ENCODE measurements at places on chromosomes 7 and 10.

DNA sequence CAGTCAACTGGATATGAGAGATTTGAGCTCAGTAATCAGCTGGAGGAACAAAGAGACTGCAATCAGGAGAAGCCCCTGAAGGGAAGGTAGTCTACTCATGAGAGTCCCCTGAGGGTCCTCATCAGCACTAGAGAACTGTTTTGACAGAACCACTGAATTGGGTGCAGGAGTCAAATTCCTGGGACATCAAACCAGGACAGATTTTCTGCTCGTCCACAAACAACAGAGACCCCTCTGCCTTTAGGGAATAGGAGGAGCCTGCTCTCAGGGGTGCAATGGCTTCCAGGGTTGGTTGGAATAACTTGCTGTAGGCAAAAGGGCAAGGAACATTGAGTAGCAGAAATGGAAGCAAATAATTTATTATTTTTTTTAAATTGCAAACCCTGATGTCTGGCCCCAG lies 21.9 kb upstream of the NEUROD6 start:
- no peaks in the 10 kb centered on the region for H3K36me3 ChIP-seq
- no peak overlapping the region for H3K4me3 ChIP-seq
- H3K27ac ChIP-seq, result no peak overlapping the region

GRCh38 chr10:101624526-101625102 lies 36.5 kb downstream of the DPCD start:
- DNase-seq, result no peak
- H3K4me1 ChIP-seq, result peaks cover 30% of the 10 kb centered on the region
- H3K27ac ChIP-seq, result peak overlapping the region; percentile 47
- H3K4me3 ChIP-seq, result no peak overlapping the region
- peaks cover 36% of the 10 kb centered on the region for H3K36me3 ChIP-seq

- H3K27ac ChIP-seq, result no peak overlapping the region
- DNase-seq, result no peak
- peaks cover 5% of the 10 kb centered on the region for H3K4me1 ChIP-seq
- no peaks in the 10 kb centered on the region for H3K36me3 ChIP-seq
These were observed 25.8 kb upstream of the PLPP4 start for GRCh38 chr10:120431251-120431651.

DNA sequence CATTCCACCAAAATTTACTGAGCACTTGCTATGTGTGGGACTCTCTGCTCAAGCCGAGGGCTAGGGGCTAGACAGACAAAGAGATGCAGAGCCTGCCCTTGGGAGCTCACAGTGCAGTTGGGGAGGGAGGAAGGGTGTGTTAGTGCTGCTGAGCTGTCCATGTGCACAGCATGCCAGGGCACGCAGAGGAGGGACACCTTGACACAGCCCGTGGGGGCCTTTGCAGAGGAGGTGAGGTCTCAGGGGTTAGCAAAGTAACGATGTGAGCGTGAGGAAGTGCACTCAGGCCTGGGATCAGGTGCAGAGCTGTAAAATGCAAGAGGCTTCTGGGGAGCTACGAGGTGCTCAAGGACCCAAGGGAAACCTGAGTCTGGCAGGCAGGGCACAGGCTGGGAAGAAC lies 16.3 kb downstream of the PRKCQ start:
- no peaks in the 10 kb centered on the region for H3K27me3 ChIP-seq
- peak overlapping the region; percentile 96 for H3K27ac ChIP-seq

GRCh38 chr7:28498636-28499035 lies 86.3 kb downstream of the CREB5 start:
- H3K4me1 ChIP-seq, result no peaks in the 10 kb centered on the region
- H3K36me3 ChIP-seq, result no peaks in the 10 kb centered on the region
- no peak overlapping the region for H3K4me3 ChIP-seq
- DNase-seq, result no peak
- no peak overlapping the region for H3K27ac ChIP-seq
- peaks cover 15% of the 10 kb centered on the region for H3K27me3 ChIP-seq

DNA sequence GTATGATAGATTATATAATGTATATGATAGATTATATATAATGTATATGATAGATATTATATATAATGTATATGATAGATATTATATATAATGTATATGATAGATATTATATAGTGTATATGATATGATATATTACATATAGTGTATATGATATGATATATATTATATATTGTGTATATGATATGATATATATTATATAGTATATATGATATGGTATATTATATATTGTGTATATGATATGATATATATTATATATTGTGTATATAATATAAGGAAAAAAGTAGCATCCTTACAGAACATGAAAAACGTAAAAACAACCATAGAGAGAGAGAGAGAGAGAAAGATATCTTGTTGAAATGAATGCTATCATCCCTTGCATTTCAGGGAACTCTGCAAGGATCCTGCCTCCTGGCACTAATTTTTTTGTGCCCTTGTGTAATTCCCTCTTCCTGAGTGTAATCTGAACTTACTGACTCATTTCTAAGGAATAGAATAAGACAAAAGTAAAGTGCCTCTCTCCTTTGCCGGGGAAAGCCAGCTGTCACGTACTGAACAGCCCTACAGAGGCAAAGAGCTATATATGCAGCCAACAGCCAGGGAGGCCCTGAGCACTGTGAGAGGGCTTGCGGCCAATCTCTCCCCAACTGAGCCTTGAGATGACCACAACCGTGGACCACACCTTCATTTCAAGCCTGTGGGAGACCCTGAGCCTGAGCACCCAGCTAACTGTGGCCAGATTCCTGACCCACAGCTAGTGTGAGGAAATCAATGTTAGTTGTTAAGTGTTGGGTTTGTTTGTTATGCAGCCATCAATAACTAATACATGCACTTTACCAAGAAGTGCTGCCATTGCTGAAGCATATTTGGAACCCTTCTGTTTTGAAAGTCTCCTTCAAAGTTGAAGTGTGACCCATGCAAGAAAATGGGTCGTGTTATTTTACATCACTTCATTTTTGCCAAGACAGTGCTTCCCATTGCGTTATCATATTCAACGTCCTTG lies 61.1 kb upstream of the EZH2 start:
- no peak overlapping the region for H3K27ac ChIP-seq
- no peak for DNase-seq
- H3K4me1 ChIP-seq, result no peaks in the 10 kb centered on the region

- no peaks in the 10 kb centered on the region for H3K36me3 ChIP-seq
- H3K4me3 ChIP-seq, result no peak overlapping the region
- DNase-seq, result no peak
- no peaks in the 10 kb centered on the region for H3K4me1 ChIP-seq
These were observed 9.5 kb downstream of the SRRM3 start for GRCh38 chr7:76211216-76211615.

GRCh38 chr7:99642027-99642426 lies 25.3 kb downstream of the ZSCAN25 start:
- no peak overlapping the region for H3K4me3 ChIP-seq
- no peaks in the 10 kb centered on the region for H3K36me3 ChIP-seq
- H3K27me3 ChIP-seq, result no peaks in the 10 kb centered on the region
- peaks cover 11% of the 10 kb centered on the region for H3K4me1 ChIP-seq
- DNase-seq, result no peak

GRCh38 chr10:32065856-32066255 lies 9.6 kb upstream of the KIF5B start:
- H3K27ac ChIP-seq, result no peak overlapping the region
- no peaks in the 10 kb centered on the region for H3K36me3 ChIP-seq
- DNase-seq, result no peak

GRCh38 chr10:72460284-72460876 lies 105.7 kb upstream of the DNAJB12 start:
- H3K36me3 ChIP-seq, result peaks cover 9% of the 10 kb centered on the region
- no peak overlapping the region for H3K4me3 ChIP-seq
- H3K27me3 ChIP-seq, result no peaks in the 10 kb centered on the region
- no peak overlapping the region for H3K27ac ChIP-seq

DNA sequence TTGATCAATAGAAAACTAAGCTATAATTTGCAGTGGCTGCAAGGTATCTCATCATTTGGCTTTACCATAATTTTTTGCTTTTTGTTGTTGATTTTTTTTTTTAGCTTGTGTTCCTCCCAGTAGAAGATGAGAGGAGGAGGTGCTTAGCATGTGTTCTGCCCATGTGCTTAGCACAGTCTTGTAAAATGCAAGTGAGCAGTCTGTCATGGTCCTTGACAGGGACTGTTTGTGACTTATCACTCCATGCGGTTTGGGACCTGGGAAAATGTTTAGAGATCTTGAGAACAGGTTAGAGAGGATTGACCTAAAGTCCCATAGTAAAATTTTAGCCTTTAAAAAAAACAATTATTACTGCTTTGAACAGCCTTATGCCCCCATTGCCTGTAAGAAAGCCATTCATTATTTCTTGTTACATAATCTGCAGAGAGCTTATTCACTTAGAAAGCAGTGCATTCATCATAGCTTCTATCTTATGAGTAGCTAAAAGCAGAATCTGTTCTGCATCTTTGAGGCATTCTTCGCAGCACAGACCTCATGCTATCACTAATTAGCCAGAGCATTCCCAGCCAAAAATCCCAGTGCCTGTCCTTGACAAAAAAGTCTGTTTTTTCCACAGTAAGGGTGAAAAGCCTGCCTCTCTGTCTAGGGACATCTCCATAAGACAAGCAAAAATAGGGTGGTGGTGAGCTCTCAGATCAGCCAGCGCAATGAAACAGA lies 748.7 kb upstream of the GALNT17 start:
- no peak for DNase-seq
- H3K36me3 ChIP-seq, result no peaks in the 10 kb centered on the region
- H3K27ac ChIP-seq, result no peak overlapping the region
- H3K27me3 ChIP-seq, result peaks cover 12% of the 10 kb centered on the region
- H3K4me3 ChIP-seq, result no peak overlapping the region

GRCh38 chr7:128200376-128200775 lies 40.7 kb upstream of the LEP start:
- peak overlapping the region; percentile 31 for H3K4me3 ChIP-seq
- peaks cover 2% of the 10 kb centered on the region for H3K36me3 ChIP-seq
- no peak overlapping the region for H3K27ac ChIP-seq
- H3K4me1 ChIP-seq, result peaks cover 14% of the 10 kb centered on the region
- DNase-seq, result no peak

DNA sequence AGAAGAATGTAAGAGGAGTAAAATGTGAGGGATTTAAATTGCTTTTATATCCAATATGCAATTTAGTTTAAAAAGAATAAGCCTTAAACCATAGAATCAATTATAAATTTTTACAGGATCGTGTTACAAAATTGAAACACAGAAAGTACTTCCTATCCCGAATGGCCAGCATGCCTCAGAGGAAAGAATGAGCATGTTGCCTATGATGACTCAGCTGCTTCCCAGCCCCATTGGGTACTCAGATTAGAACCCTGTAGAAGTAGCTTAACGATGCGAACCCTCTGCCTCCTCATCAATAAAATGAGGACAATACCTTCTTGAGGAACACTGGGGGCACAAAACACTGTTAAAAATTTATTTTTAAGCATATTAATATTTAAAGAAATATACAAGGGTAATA lies 113.4 kb upstream of the CDK1 start:
- H3K4me1 ChIP-seq, result peaks cover 33% of the 10 kb centered on the region
- no peak for DNase-seq
- no peak overlapping the region for H3K27ac ChIP-seq
- H3K36me3 ChIP-seq, result no peaks in the 10 kb centered on the region
- H3K27me3 ChIP-seq, result no peaks in the 10 kb centered on the region

DNA sequence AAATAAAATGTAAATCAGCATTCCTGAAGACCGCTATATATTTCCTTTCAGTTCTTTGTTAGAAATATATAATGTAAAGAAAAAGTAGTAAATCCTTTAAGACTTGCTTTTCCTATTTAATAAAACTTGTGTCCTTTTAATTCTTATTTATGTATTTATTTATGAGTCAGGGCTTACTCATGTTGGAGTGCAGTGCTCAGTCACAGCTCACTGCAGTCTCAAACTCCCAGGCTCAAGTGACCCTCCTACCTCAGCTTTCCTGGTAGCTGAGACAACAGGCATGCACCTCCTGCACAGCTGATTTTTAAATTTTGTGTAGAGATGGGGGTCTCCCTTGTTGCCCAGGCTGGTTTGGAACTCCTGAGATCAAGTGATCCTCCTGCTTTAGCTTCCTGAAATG lies 724.5 kb downstream of the ANKRD7 start:
- H3K27me3 ChIP-seq, result no peaks in the 10 kb centered on the region
- H3K4me1 ChIP-seq, result no peaks in the 10 kb centered on the region
- H3K4me3 ChIP-seq, result no peak overlapping the region
- no peak for DNase-seq

GRCh38 chr7:2130096-2130375 lies 102.7 kb downstream of the MAD1L1 start:
- H3K27ac ChIP-seq, result no peak overlapping the region
- H3K27me3 ChIP-seq, result no peaks in the 10 kb centered on the region
- no peak for DNase-seq

DNA sequence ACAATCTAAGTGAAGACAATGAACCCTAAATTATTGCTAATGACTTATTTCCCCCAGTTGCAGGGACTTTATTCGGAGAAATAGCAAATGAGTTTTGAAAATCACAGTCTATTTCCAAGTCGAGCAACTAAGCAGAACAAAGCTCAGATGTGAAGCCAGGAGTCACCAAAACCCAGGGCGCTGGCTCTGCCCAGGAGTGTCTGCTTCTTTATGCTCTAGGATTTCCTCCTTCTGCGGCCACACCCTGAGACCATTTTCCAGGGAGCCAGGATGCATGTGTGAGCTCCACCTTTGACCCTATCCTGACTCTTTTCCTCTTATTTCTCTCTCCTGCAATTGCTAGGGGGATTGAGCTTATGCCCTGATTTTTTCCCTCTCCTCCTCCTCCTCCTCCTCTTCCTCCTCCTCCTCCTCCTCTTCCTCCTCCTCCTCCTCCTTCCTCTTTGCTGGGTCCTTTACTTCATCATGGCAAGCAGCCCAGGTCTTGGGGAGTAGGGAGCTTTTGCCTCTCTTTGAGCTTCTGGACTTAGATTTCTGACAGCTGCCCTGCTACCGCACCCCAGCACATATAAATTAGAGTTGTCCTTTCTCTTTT lies 234.4 kb downstream of the ARL4A start:
- no peak overlapping the region for H3K4me3 ChIP-seq
- no peaks in the 10 kb centered on the region for H3K36me3 ChIP-seq
- no peak overlapping the region for H3K27ac ChIP-seq
- no peaks in the 10 kb centered on the region for H3K4me1 ChIP-seq
- H3K27me3 ChIP-seq, result peaks cover 9% of the 10 kb centered on the region
- DNase-seq, result no peak

- H3K4me3 ChIP-seq, result peak overlapping the region; percentile 39
- H3K27ac ChIP-seq, result no peak overlapping the region
- H3K27me3 ChIP-seq, result peaks cover 10% of the 10 kb centered on the region
These were observed 490 bp downstream of the CADPS2 start for GRCh38 chr7:122885583-122886356.

- H3K27me3 ChIP-seq, result no peaks in the 10 kb centered on the region
- H3K36me3 ChIP-seq, result no peaks in the 10 kb centered on the region
- no peak overlapping the region for H3K4me3 ChIP-seq
- no peaks in the 10 kb centered on the region for H3K4me1 ChIP-seq
These were observed 25.0 kb downstream of the POU6F2 start for GRCh38 chr7:39002755-39003154.

GRCh38 chr7:16066805-16067459 lies 354.4 kb downstream of the CRPPA start:
- DNase-seq, result no peak
- H3K27ac ChIP-seq, result no peak overlapping the region
- H3K36me3 ChIP-seq, result no peaks in the 10 kb centered on the region
- peaks cover 1% of the 10 kb centered on the region for H3K4me1 ChIP-seq
- peaks cover 16% of the 10 kb centered on the region for H3K27me3 ChIP-seq

All from effector memory CD8-positive, alpha-beta T cell (primary cell).